ENCODE measurements at places on chromosomes 6 and 20. TPM values are rescaled to one million over a fixed set of nuclear protein-coding genes. Genes with fewer than 3 reads are reported as not detected.

SLC22A1 gene
- total RNA-seq: 0.26 TPM

GRCh38 chr6:139028215-139028657 is 309 bp upstream of the ABRACL start:
- peak; percentile 77 for DNase-seq

- DNase-seq: no peak
Observed at GRCh38 chr6:138378463-138378862, 758 bp downstream of the SMIM28 start.

TBP gene
- 10.4 TPM for total RNA-seq

SYTL3 gene
- total RNA-seq: 1.3 TPM

DNA sequence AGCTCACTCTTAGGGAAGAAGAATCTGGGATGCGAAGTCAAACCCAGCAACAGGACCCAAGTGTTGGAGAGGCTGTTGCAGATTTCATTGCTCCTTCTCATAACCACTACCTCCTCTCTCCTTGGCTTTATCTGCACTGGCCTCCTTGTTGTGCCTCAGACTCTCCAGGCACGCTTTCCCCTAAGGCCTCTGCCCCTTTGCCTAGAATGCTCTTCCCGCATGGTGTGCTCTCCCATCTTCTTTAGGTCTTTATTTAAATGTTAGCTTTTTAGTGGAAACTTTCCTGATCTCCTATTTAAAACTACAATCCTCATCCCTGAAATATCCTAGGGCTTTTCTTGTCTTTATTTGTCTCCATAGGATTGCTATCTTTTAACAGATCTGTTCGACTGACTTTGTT is 94.9 kb upstream of the TMEM30A start:
- DNase-seq: no peak

SLC17A1 gene
- total RNA-seq: not detected

DNA sequence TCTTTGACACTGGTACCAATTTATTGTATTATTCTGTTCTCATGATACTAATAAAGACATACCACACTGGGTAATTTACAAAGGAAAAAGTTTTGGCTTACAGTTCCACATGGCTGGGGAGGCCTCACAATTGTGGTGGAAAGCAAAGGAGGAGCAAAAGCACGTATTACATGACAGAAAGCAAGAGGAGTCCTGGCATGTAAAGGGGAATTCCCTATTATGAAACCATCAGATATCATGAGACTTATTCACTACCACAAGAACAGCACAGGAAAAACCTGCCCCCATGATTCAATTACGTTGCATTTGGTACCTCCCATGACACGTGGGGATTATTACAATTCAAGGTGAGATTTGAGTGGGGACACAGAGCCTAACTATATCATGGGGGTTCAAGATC is 43.4 kb downstream of the SLC22A2 start:
- DNase-seq: no peak

GRCh38 chr6:35024551-35025054 is 116.5 kb downstream of the TCP11 start:
- peak; percentile 23 for DNase-seq

DNA sequence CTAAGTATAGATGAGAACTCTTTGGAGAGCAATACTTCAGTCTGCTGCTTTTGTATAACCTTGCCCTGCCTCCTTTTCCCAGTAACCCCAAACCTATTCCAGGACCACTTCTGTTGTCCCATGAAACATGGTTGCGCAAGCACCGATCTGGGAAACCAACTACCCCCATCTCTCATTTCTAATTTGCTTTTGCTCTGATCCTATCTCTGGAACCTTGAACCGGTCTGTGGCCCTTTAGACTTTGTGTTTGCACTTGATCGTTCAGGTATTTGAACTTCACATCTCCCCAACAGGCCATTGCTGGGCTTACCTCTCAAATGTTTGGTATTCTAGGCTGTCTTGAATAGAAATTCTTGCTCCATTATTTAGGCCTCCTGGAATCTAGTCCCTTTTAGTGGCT is 25.0 kb downstream of the L3MBTL3 start:
- DNase-seq: no peak

PDE7B gene
- total RNA-seq: 2.3 TPM
